ENCODE measurements at places on chromosomes 3 and 15. TPM values are rescaled to one million over a fixed set of nuclear protein-coding genes. Genes with fewer than 3 reads are reported as not detected.

MESP2 gene
- 0.92 TPM for total RNA-seq

BRPF1 gene
- total RNA-seq: 12.9 TPM

ATP8B4 gene
- 11.1 TPM for total RNA-seq

SPTBN5 gene
- total RNA-seq: 0.92 TPM

CHRM5 gene
- total RNA-seq: 10.6 TPM

GPR87 gene
- total RNA-seq: not detected

COL6A5 gene
- total RNA-seq: 0.69 TPM

ZNF860 gene
- total RNA-seq: 6.7 TPM

ZNF774 gene
- 8.3 TPM for total RNA-seq

LSAMP gene
- 118 TPM for total RNA-seq

SMARCC1 gene
- total RNA-seq: 71.5 TPM

CKMT1B gene
- 17.1 TPM for total RNA-seq

CYB561D2 gene
- total RNA-seq: 15.2 TPM

KLHL40 gene
- total RNA-seq: 0.23 TPM

SMCO1 gene
- total RNA-seq: not detected

INO80 gene
- total RNA-seq: 33.4 TPM

SI gene
- under 0.01 TPM for total RNA-seq

Data from diencephalon (tissue), 1 donor.